ENCODE measurements at places on chromosomes 1 and 21.

GRCh38 chr1:26148887-26149286 lies 10.0 kb upstream of the FAM110D start:
- no peak for DNase-seq

GRCh38 chr1:68328490-68328889 lies 96.2 kb upstream of the WLS start:
- DNase-seq: no peak

DNA sequence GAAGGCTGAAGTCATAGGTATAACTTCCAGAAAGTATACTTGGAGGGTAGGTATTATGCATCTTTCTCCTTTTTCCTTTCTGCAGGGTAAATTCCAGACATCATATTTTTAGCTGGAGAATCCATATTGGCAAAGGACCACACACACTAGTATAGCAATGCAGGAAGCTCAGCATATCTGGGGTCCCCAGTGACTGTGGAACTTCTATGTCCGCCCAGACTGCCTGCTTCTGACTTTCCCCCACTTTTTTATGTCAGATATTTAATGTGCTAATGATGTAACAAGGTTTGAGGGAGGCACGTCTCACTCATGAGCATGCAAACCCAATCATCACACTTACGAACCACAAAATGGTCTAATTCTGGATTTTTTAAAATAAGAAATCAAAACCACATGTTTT lies 90.4 kb downstream of the BACH1 start:
- no peak for DNase-seq

DNA sequence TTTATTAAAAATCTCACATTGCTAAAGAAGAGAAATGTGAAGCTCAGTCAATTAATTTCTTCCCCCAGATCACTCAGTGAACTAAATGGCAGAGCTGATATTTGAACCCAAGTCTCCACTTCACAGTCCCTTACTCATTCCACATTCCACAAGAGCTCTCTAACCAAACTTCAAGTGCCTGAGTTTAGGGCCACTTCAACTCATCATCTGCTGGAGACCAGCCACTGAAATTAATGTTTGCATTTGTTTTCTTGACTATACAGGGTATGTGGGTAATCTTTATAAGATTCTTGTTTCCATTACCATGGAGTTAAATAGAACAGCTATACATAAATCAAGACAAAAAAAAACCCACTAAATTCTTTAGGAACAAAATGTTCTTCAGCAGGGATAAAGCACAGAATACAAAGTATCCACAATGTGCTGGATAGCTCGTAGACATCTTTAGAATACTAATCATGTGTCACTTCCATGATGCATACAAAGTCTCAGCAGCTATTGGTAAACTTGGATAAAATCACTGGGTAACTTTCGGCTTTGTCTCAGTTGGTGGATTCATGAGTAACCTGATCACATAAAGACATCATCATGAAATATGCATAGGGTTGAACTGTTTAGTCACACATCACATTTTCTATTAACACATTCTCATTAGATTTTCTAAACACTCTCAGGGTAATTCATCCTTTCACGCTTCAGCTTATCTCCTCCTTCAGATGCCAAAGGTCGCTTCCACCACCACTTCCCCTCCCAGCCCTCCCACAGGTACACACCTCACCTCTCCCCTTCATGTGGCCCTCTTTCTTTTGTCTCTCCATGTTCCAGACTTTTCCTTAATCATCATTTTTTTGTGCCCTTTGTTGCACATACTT lies 89.8 kb downstream of the LRRC53 start:
- no peak for DNase-seq

DNA sequence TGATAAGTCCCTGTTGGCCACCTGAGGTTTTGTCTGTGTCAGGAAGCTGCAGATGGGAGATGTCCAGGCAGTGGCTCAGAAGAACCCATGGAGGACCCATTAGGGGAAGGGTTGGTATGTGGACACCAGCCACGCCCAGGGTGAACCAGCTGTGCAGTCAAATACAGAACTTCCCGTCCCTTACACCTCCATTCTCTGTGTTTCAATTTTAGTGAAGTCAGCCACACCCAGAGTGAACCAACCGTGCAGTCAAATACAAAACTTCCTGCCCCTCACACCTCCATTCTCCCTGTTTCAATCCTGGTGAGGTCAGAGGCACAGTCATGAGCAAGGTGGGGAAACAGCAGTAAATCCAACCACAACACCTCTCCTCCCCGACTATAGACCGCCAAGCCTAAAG lies 27.4 kb downstream of the BACE2 start:
- no peak for DNase-seq

- DNase-seq: no peak
Observed at GRCh38 chr1:99540744-99541143, 105.2 kb upstream of the PALMD start.

- DNase-seq: no peak
Observed at GRCh38 chr1:171219346-171220080, 28.8 kb upstream of the FMO1 start.

GRCh38 chr1:147527941-147528936 lies 13.1 kb upstream of the BCL9 start:
- no peak for DNase-seq

GRCh38 chr1:45843474-45843905 lies 40.1 kb downstream of the MAST2 start:
- no peak for DNase-seq
